ENCODE measurements at places on chromosomes 16 and 17.

GRCh38 chr17:56994009-56994792 lies 16.3 kb downstream of the SCPEP1 start:
- peak; percentile 12 for DNase-seq

GRCh38 chr17:34826332-34826731 lies 134.9 kb downstream of the CCT6B start:
- DNase-seq, result no peak

DNA sequence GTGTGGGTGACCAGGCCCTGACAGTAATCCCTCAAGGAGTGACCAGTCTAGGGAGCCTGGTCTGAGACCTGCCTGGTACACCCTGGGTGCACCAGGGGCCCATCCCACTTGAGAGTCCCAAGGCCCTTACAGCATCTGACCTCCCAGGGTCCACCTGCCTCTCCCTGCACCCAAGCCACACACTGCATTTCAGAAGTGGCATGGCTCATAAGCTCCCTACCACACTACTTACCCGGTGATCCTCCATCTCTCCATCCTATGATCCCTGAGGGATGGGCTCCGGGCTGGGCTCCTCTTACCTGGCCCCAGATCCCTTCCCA lies 40.6 kb downstream of the LGALS9 start:
- DNase-seq, result no peak

DNA sequence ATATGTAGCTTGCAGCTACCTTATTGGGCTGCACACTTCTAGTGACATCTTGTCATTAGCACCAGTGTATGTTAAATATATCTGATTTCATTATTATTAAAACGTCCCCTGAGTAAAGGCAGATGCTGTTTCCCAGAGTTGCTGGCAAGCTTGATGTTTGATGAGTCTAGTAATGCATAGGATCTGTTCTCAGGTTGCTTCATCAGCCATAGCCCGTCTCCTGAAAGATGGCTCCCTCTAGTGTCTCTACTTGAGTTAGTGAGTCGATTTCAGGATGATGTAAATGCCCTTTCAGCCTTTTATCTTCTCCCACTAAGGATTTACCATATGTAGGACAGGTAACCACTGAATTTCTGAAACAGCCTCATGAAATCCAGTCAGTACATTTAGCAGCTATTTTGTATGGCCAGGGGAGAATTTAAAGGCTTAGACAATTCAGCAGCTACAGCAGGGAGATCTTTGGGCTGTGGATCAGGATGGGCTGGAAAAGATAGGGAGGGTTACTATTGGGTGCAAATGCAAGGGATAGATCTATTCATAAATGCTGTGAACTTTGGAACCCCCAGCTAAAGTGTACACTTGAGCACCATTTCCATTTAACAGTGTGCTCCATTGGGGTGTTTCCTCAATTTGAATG lies 376.3 kb downstream of the CNTNAP4 start:
- peak; percentile 45 for DNase-seq

- peak; percentile 83 for DNase-seq
Measured at GRCh38 chr17:55452139-55452790, 30.6 kb upstream of the MMD start.

DNA sequence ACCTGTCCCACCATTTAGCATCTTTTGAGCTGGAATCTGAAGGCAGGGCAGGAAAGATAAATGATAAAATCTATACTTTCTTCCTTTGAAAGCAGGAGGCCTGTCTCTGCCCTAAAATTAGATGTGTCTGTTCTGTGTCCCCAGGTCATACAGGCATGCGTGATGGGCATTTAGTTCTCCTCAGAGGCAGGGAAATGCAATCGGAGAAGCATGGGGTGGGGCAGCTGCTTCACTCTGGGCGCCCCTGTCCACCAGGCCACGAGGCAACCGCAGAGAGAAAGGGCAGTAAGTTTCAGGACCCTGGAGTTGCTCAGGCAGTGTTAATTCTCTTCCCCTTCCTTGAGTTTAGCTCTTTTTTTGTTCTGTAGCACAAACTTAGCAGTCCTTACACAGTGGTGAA lies 25.1 kb downstream of the CLUAP1 start:
- no peak for DNase-seq

- no peak for DNase-seq
Measured at GRCh38 chr17:8588877-8589554, 41.5 kb downstream of the MYH10 start.

DNA sequence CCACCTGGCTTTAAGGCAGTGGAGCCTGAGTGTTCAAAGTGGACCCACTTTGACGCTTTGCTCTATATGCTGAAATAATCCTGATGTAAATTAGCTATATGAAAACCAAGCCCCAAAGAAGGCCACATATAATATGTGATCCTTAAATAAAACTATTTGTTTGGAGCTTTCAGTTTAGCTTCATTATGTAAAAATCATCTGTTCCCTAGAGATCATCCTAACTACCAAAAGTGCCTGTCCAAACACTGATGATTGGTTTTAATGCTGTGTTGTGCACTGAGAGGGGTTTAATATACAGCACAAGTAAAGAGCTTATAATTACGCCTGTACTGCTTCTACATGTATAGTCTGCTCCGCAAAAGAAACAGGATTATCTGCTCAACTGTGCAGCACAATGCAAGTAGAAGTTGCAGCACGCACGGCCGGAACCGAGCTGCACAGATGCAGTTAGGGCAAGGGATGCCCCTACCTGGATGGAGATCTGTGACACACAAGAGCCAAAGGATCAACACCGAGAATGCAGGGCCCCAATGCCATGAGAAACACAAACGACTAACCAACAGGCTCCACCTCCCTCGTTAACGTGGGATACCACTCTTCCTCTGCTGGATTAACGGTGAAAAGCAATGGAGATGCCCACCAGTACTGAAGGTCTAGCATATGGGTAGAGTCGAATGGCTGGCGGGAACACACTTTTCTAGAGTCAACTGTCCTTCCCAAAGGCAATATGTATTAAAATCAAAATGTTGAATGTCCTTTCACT lies 20.5 kb downstream of the USP7 start:
- no peak for DNase-seq

DNA sequence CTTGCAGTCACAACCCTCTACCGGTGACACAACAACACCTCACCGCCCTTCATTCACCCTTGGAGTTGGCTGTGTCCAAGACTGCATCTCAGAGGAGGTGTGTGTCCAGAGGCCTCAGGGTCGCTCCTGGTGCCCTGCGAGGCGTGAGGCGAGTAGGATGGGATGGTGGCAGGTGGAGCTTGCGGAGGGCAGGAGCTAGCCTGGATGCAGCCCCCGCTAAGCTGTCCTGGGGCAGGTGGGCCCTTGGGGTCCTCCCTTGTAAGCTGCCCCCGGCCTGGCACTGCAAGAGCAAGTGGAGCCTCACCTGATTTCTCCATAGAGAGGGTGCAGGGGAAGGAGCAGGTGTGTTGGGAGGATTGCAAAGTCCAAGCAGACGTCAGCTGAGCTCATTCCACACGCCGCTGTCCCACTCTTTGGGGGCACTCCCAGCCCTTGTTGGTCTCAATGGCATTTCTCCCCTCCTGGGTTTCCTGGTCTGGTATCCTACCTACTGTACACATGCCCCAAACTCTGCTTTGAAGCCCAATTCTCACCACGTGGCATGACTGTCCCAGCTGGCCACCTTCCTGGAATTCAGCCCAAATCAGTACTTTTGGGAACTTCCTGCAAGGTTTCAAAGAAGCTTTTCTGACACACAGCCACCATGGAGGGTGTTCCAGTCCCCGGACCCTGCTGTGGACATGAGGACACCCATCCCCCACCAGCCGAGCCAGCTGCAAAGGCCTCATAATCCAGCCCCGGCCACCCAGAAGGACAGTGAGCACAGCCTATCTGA lies 18.1 kb upstream of the ICAM2 start:
- DNase-seq, result no peak

Measured in fibroblast of skin of right biceps (primary cell).